CD4-positive, alpha-beta T cell treated with Interferon alpha-2 for 1 hour (primary cell): ENCODE measurements at places on chromosomes 2 and 18.
A peak's percentile ranks its signal among the peaks of the same experiment; 100 is the strongest.

GRCh38 chr2:118833716-118834439 is 13.6 kb downstream of the EN1 start:
- DNase-seq: no peak

DNA sequence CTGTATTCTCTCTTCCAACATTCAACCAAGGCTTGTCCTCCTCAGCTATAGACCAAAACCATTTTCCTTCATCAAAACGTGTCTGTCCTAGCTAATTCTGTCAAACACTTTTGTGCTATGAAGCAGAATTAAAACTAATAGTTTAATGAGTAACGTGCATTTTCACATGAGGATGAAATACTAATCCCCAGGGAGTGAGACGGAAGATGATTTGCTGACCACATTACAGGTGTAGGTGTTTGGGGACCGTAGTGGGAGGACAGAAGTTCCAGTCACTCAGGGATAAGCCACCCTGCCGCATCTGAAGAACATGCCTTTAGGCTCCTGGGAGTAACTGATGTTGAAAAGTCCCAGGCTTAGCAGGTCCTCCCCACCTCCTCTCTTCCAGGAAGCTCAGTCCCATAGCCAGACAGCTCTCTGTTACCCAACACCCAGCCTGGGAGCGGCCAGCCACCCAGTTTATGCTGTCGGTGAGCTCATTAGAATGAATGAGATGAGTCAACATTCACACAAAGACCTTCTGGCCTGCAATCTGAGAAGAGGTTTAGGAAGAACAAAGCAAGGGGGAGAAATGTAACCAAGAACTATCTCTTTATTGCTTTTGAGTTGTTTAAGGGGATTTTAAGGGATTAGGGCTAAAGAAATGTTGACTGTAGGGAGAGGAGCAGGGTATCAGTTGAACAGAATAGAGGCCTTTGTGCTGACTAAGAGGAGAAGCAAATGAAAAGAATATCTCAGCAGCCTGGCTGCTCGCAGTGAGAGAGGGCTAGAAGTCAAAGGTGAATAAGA is 122.5 kb downstream of the FOXI3 start:
- DNase-seq: no peak

DNA sequence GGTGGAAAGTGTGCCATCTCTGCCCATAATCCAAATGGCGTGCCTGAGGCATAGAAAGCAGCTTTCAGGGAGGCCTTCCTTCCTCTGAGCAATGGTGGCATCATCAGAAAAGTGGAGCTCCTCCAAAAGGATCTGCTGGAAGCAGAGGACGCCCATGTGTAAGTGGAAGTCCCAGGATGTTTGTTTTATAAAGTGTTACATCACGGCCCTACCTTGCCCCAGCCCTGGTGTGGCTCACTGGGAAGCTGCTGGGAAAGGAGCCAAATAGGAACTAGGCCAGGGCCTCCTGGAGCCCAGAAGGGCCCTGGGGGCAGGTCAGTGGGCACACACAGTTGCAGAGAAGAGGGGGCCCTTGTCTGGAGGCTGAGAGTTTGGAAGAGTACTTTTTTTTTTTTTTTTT is 4.2 kb upstream of the ODC1 start:
- no peak for DNase-seq

- no peak for DNase-seq
Measured at GRCh38 chr2:159071190-159071915, 102.9 kb downstream of the TANC1 start.

- DNase-seq: no peak
Measured at GRCh38 chr18:2400701-2401196, 170.6 kb downstream of the METTL4 start.

- peak; percentile 39 for DNase-seq
Measured at GRCh38 chr2:195575879-195576401, 81.1 kb upstream of the SLC39A10 start.

DNA sequence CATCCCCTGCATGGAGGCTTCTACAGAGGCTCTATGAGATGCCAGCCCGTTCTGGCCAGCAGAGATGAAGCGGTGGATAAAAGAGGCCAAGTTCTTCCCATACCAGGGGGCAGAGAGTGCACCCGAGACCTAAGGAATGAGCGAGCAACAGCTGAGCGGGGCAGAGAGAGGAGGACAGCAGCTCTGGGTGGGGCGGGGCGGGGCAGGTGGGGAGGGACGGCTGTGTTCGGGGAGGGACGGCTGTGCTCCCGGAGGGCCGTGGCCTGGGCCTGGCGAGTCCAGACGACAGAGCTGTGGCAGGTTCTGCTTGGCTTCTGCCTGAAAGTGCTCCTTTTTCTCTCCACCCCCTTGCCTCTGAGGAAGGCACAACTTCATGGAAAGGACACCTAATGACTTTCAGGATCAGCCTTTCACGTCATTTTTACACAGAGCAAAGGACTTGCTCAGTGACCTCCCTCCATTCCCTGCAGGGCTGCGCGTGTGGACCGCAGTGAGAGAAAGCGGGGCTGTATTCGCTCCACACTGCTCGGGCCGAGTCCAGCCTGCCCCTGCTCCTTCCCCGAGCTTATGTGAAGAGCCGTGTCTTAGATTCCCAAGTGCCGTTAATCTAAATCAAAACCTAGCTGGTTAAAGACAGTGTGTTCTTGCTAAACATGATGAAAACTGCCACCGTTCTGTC is 232.9 kb downstream of the HDAC4 start:
- DNase-seq: no peak

- peak; percentile 79 for DNase-seq
Measured at GRCh38 chr2:43127208-43127940, 99.0 kb downstream of the ZFP36L2 start.

DNA sequence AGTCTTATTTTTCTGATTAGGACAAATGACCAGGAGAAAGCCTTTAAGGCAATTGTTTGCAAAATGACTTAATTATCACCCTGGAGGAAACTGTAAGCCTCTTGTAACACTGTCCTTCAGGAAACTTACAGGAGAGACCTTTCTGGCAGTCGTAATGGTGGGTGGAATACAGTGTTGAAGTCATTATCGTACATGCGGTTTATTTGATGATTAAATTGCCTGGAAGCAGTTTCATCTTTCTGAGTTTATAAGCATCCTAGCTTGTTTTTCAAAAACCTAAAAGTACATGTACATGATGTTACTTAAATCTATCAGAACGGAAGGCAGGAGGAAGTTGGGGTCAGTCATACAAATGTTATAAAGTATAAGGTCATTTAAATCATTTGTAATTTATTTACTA is 86.2 kb upstream of the RAB27B start:
- DNase-seq: no peak

GRCh38 chr18:933082-933481 is 28.4 kb downstream of the ADCYAP1 start:
- DNase-seq: no peak

DNA sequence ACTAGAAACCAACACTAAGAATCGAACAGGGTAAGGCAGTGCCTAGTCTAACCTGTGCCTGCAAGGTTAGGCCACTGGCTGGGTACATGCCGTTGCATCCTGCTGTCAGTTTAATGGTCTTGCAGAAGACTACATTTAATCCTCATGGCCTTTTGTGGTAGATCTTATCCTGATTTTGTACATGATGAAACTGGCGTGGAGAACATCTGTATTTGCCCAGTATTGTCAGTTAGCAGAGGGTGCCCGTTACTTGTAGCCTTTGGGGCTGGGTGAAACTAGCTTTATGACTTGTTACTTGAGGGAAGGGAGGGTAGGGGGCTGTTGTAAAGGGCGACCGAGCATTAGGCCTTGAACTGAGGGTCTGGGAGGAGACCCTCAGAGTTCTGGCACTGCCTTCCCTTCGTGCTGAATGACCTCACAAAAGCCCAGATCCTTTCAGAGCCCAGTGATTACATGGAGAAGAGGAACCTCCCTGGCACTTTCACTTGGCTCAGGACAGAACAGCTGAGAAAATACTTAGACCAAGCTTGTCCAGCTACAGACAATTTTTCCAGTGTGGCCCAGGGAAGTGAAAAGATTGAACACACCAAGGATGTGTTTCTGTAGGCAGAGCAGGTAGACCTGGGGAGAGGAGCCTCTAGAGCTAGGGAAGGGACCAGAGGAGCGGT is 19.5 kb downstream of the SLC20A1 start:
- no peak for DNase-seq

DNA sequence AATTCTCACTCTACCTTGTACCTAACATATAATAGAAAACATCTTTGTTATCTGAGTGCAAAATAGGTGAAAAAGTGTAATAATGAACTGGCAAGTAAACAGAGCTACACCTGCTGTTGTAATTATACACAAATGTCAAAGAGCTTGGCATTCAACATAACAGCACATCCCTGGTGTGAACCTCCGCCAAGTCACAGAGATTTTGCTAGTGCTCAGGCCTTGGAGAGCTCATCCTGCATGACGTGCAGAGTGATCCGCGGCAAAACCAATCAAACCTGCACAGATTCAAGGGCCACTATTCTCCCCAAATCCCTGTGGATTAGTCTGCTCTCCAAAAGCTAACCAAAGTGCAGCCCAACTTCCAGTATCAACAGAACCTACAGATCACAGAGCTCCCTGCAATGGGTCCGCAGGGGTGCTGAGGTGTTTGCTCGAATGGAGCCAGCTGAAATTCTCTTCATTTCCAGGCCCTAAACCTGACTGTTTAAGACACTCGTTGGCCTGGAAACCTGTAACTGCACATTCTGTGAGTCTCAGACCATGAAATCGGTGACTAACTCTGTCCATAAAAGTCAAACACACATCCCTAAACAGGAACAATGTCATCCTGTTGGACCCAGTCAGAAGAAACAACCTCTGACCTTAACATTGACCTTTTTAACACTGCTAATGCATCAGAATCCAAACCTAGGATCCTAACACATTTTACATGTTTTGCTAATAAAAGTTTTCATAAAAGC is 111.8 kb downstream of the EPB41L3 start:
- no peak for DNase-seq

DNA sequence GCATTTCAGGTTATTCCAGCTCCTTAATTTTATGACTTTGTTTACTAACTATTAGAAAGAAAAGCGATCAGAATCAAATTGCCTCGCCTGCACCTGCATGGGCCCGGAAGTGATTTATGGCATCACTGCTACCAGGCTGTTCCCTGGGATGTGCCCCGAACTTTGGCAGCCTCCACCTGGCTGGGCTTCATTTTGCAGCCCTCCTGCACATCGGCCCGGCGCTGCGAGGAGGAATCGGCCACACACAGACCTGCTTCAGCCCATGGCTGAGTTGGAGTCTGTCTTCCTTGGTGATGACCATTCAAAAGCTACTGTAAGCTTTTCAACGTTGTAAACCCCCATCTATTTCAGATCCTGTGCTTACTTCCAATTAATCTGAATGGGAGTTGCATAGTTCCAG is 638.0 kb downstream of the RNF144A start:
- DNase-seq: no peak

- DNase-seq: no peak
Measured at GRCh38 chr2:236162882-236163470, 5.2 kb downstream of the GBX2 start.

DNA sequence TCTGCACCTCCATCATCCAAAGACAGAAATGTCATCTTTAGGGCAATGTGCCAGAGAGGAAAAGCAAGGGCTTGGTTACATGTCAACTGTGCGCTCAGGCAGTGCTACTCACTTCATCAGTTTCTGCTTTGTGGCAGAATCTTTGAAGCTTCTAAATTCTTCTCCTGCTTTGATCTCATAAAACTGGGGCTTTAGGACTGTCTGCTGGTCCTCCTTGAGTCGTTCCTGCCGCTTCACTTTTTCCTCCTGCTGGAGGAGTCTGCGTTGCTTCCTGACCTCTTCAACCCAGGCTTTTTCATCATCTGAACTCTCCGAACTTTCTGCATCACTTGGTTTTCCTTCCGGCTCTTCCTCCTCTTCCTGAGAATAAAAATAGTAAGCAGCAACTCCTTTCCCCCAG is 100.8 kb downstream of the NOL10 start:
- DNase-seq: no peak

- DNase-seq: no peak
Measured at GRCh38 chr2:28624436-28624792, 127.2 kb upstream of the PPP1CB start.

DNA sequence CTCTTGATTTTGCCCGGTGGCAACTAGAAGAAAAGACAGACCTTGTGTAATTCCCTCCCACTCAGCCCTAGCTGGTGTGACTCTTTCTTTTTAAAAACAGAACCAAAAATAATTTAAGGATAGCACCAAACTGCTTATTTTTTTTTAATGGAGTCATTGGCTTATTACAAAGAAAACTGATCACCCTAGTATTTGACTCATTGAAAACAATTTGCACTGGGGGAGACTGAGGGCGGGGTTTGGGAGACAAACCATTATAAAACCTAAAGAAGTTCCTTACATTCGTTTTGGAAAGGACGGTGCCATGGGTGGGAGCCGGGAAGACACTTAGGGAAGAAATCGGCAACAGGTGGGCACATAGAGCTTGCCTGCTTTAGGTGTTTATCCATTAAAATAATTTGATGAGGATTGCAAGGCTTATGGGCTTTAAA is 2.5 kb downstream of the PAX3 start:
- DNase-seq: no peak

- no peak for DNase-seq
Measured at GRCh38 chr2:43078781-43079755, 147.3 kb downstream of the ZFP36L2 start.

DNA sequence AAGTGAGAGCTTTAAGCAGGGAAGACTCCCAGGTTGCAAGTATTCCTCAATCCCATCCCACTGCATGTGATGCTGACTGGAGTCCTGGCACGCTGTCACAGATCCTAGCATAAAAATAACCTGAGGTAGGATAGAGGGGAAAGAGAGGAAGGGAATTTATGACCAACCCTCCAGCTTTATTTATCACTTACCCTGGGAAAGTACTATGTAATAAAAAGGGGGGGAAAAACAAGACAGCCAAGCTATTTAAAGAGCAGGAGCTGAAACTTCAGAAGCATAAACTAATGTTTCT is 122.2 kb downstream of the SLC8A1 start:
- DNase-seq: no peak

GRCh38 chr2:30348825-30349224 is 98.2 kb upstream of the LCLAT1 start:
- DNase-seq: no peak

DNA sequence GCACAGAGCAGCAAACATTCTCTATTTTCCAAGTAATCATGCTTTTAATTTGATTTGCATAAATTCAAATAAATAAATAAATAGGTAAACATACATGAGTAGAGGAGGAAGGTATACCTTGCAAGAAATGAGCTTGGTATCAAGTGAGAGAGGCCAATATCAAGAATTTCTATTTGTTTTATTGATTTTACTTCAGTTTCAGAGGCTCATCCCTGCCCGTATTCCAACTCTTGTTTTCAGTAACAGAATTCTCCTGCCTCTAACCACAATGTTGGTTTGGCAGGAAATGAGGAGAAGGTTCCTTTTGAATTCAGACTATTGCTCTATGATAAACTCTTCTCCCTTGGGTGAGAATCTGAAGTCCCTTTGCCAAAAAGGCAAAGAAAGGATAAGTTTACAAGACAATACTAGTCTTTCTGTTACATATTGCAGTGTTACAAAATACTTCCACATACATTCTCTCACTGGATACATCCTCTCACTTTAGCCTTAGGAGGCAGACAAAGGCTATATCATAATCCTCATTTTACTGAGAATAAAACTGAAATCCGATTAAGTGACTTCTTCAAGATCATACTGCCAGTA is 68.3 kb upstream of the ZNF397 start:
- no peak for DNase-seq
